Activated CD8-positive, alpha-beta T cell treated with anti-CD3 and anti-CD28 coated beads, Interleukin-2, amount 10 ng/mL, durations not matched to agents 7 days and 5 days (primary cell): ENCODE measurements at places on chromosomes 6 and 20. TPM values are rescaled to one million over a fixed set of nuclear protein-coding genes. Genes with fewer than 3 reads are reported as not detected.

The SLC22A23 gene
- 0.24 TPM for total RNA-seq

DNA sequence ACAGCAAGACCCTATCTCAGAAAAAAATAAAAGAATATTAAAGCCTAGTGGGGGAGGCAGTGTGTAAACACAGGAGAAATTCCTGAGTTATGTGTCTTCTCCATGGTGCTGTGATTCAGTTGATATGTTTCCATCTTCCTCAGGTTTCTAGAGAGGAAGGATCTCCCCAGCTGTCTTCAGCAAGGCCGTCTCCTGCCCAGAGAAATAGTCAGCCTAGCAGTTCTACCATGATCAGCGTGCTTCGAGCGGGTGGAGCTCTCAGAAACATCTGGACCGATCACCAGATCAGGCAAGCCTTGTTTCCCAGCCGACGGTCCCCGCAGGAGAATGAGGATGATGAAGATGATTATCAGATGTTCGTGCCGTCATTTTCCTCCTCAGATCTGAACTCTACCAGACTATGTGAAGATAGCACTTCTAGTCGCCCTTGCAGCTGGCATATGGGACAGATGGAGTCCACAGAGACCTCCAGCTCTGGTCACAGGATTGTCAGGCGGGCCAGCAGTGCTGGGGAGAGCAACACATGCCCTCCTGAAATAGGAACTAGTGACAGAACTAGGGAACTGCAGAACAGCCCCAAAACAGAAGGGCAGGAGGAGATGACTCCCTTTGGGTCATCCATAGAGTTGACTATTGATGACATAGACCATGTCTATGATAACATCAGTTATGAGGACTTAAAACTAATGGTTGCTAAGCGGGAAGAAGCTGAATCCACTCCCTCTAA, 34.9 kb upstream of the MTHFD1L start:
- DNase-seq: no peak

The DUSP15 gene
- total RNA-seq: not detected

GRCh38 chr6:110744991-110745390, 70.3 kb downstream of the CDK19 start:
- no peak for DNase-seq

The DNPH1 gene
- total RNA-seq: 42.5 TPM

- peak; percentile 84 for DNase-seq
Observed at GRCh38 chr20:64038565-64039292, 2.7 kb downstream of the C20orf204 start.

DNA sequence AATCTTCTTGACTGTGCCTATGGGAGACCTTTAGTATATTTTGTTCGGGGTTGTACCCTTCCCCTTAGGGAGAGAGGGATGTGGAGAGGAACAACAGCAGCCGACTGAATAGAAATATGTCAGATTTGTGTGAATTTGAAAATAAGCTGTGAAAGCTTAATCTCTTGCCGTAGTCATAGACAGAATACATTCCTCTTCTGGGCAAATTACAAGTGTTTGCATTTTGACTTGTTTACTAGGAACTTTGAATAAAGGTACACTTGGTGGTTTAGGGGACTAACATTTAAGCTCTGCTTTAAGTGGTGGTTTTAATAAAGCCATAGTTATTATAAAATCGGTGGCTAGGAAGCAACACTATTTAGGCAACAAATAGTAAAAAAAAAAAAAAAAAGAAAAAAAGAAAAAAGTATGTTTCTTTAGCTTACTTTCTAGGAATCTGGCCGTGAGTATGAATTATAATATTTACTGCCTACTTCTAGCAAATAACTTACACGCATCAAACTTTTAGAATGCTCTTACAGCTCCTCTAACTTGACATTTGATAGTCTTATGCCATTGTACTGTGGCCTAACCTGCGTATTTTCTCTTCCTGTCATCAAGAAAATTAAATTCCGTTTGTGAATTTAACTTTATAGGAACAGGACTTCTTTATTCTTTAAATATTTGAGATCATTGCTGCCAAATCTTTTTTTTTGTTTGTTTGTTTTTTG, 65.1 kb downstream of the ZBTB2 start:
- DNase-seq: no peak

DNA sequence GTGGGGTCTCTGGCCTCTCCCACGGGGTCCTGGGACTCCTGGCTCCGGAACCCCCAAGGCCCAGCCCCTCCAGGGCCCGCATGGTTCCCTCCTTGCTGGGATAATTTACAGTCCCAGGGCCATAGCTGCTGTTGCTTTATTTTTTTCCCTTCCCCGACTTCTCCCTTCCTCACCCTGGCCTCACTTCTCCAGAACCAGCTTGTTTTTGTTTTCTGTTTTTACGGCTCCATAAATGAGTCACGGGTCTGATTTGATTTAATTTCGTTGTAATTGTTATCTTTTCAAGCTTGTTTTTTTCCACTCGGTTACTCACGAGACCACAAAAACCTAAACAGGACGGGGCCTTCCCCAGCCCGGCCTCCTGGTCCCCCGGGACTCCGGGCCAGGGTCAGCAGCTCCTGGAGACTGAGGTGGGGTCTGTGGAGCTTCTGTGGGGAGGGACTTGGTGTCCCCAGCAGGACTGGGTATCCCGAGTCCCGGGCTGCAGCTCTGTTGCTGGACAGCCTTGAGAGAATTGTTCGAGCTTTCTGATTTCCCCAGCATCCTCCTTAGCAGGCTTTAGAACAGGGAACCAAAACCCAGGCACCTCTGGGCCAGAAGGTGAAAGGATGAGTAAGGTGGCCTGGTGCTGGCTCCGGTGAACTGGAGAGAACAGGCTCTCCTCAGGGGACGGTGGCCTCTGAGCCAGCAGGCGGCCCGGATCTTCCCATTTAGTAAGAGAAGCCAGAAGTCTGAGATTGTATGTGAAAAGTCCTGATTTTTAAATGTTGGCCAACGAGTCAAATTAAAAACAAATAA, 94.9 kb downstream of the CEBPB start:
- no peak for DNase-seq

GRCh38 chr20:3378138-3378537, 29.3 kb downstream of the DNAAF9 start:
- DNase-seq: no peak

- DNase-seq: no peak
Observed at GRCh38 chr6:143007646-143008045, 53.0 kb upstream of the AIG1 start.

GRCh38 chr20:60009826-60010616, 51.8 kb downstream of the CDH26 start:
- DNase-seq: no peak

GRCh38 chr6:111354758-111355555, 128.1 kb downstream of the REV3L start:
- no peak for DNase-seq

DNA sequence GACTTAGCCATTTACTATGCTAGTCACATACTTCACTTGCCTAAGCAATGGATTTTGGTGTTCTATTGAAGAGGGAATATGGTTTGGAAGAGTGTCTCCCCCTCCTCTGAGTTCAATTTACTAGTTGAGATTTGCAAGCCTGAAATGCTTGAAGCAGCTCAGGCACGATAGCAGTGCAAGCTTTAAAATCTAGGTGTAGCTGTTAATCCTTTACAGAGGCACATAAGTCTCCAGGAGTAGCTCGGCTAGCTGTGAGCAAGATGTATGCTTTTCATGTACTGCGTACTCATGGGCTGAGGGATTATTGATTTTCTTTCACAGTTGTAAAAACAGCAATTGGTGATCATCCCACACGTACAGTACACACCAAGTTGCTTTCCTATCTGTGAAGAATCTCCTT, 726 bp downstream of the FLRT3 start:
- no peak for DNase-seq

GRCh38 chr6:135922174-135922573, 70.7 kb downstream of the PDE7B start:
- no peak for DNase-seq

- no peak for DNase-seq
Observed at GRCh38 chr20:63029358-63030121, 22.8 kb upstream of the BHLHE23 start.

GRCh38 chr6:169263836-169264608, 10.4 kb upstream of the THBS2 start:
- DNase-seq: no peak

The CGA gene
- total RNA-seq: not detected

DNA sequence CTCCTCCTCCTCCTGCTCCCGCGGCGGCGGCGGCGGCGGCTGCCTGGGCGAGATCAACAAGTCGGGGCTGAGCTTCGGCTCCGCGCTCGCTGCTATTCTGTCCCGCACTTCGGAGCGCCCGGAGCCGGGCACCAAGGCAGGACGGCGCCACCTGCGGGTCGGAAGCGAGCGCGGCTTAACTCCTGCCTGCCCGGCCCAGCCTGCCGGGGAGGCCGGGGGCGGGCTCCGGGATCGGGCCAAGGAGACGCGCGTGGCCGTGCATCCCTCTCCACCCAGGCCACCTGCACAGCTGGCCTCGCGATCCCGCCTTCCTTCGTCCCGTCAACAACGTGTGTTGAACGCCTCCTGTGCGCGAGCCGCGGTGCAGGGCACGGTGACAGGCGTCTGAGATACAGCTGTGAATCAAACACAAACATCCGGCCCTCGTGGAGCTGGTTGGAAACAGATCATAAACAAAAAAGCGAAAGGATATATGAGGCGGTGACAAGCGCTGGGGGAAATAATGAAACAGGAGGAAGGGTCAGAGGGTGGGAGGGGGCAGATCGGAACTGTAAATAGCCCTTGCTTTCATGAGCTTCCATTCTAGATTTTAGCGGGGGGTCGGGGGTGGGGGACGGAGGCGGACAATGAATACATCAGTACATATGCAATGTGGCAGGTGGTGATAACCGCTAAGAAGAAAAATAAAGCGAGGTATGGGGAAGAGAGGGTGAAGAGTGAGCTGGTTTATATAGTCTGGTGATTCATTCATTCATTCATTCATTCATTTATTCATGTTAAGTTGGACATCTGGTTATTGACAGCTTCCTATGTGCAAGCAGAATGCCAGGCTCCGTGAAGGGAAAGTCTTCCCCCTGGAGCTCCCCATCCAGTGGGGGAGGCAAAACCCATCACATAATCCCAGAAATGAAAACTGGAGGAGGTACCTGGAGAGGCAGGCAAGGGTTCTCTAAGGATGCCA, 2.0 kb upstream of the KCNB1 start:
- peak; percentile 73 for DNase-seq

GRCh38 chr6:20117474-20117873, 94.8 kb downstream of the MBOAT1 start:
- no peak for DNase-seq

GRCh38 chr20:17825960-17826843, 126.4 kb downstream of the BANF2 start:
- DNase-seq: peak; percentile 23

GRCh38 chr6:131897050-131897435, 54.1 kb downstream of the CCN2 start:
- no peak for DNase-seq

DNA sequence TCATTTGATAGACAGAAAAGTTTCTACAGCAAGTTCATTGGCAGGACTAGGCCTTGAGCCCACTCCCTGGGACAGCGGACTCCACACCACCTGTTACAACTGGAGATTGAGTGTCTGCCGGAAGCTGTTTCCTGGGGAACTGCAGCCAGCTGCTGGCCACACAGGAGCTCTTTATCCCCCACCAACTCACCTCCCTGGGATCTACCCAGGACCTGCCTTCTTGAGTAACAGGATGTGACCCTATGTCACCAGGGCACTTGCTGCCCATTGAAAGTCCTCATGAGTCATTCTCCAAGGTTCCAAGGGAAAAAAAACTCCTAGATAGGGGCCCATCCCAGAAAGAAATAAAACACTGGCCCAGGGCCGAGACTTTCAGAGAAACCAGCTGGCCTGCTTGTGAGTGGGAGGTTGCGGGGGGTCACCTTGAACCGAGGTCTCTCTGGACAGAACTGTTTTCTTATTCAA, 37.4 kb upstream of the SLC9A8 start:
- DNase-seq: no peak

DNA sequence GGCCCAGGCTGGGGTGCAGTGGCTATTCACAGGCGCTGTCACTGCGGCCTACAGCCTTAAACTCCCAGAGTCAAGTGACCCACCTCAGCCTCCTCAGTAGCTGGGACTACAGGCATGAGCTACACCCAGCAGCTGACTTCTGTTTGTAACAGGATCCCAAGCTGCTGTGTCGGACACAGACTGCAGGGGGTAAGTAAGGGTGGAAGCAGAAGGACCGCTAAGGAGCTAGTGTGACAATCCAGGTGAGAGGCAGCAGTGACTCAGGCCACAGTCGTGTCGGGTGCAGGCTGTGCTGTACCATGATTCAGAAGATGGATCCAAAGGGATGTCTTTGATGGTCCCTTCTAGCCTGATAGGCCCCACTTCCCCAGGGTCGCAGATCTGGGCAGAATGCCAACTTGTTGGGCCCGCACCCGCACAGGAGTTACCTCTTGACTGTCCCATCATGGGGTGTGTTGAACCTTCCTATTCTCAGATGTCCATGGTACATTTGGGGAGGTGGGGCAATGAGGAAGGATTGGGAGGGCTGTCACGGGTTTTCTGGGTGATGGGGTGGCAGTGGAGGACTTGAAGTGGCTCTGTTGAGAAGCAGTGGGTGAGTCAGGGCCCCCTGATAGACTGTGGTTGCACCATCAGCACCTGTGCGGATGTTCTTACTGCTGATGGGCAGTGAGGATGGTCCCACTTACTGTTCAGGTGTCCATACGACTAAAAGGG, 25.3 kb downstream of the AAR2 start:
- DNase-seq: no peak

DNA sequence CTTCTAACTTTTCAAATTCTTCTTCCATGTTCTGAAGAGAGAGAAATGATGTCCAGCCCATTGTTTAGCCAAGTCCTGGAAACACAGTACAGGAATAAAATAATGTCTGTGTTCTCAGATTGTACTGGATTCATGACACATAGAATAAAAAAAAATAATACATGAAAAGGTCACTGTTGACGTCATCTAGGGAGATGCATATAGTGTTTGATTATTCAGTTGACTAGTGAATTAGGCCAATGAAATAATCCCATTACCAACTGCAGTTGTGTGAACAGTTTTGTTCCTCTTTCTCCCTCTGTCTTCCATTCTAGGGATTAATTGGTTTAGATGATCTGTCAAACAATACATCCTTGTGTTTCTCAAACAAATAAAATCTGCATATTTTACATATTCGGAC, 222.8 kb downstream of the ALDH8A1 start:
- DNase-seq: no peak

GRCh38 chr20:48897305-48898010, 24.1 kb upstream of the ARFGEF2 start:
- no peak for DNase-seq

DNA sequence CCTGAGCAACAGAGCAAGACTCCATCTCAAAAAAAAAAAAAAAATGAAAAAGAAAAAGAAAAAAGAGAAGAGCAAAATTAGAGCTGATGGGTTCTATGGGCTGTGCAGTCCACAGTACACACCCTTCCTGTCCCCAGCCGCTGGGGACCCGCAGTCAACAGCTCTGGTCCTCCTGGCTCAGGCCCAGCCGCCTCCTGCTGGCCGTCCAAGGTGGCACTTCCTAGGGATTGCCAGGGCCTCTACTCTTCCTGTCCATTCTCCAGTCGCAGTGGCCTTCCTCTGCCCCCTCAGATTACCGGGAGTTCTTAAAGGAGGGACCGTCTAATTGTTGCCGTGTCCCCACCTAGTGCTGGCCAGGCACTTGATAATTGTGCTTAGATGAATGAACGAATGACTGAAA, 41.7 kb downstream of the TMEM242 start:
- no peak for DNase-seq

The TMEM217 gene
- 3.1 TPM for total RNA-seq
